NCI-H2081 treated with DMSO at 0.1 percent for 48 hours (cell line): ENCODE measurements at places on chromosomes 6 and 20.

DNA sequence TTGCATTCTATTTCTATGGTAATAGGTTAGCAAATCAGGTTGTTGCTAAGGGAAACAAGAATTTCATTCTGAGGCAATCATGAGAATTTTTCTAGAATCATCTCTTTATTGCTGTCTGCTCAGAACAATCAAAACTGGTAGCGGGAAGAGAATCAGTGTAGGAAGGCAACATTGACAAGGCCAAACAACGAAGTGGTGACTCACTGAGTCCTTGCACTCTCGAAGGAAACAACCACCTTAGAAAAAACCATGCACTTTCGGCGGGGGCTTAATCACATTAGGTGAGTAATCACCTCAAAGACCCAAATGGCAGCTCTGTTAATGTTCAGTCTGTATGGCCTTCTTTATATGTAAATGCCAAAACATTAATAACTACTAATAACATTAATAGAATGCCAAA lies 78.8 kb upstream of the MAP7 start:
- no peak for DNase-seq

GRCh38 chr6:101281266-101281665 lies 112.2 kb upstream of the GRIK2 start:
- DNase-seq = no peak

- no peak for DNase-seq
Observed at GRCh38 chr6:16723826-16724225, 37.4 kb downstream of the ATXN1 start.

DNA sequence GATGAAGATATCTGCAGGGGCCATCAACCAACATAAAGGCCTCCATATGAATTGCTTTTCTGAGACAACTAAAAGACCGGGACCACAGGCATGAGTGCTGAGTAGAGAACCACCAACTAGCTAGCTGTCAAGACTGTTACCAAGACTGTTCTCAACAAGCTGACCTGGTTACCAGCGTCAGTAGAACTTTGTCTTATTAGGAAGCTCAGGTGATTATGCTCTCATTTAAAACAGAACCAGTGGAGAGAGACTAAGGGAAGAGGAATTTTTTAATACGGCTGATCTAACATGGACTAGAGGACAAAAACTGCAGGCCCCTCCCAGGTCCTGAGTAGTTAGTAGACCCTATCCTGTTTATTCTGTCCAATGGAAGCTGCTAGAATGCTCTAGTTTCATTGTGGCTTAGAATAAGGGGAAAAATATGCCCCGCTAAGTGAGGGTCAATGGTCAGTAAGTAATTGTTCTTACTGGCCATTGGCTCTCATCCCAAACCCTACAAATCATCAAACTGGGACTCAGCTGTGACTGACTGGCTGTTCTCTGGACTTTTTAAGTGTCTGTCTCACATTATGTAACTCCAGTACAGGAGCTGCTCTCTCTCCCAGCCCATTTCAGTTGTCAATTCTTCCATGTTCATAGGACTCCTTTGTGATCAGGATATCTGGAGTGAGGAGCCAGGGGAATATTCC lies 3.8 kb upstream of the DYNLRB1 start:
- no peak for DNase-seq

DNA sequence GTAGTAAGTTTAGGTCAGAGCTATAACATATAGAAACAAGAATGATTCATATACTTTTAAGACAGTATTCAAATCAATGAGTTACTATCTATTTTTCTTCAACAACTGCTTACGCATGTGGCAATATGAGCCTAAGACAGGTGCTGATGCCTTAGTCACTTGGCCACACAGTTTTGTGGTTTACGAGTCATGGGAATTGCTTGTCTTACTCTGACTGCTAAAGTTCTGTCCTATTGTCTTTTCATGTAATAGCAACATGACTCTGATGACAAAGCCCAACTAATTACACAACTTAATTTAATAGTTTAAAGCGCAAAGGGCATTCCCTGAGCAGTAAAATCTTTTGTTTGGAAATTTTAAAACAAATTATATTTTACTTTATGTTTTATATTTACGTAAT lies 159.3 kb upstream of the CENPW start:
- no peak for DNase-seq

DNA sequence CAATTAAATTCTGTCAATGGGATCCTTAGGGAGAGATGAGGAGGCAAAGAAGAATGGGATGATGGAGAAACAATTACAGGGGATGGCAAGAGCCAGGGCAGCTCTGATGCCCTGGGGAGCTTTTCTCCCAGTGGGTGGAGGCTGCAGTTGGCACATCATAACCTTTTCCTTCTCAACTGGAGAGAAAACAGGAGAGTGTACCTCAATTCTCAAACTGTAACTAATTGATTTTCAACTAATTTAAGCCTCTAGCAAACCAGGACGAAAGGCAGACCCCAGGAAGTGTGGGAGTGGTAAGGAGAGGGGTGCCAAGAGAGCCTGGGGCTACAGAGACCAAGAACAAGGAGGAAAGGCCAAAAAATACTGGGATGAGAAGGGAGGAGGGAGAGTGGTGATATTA lies 5.7 kb downstream of the BMP5 start:
- no peak for DNase-seq

DNA sequence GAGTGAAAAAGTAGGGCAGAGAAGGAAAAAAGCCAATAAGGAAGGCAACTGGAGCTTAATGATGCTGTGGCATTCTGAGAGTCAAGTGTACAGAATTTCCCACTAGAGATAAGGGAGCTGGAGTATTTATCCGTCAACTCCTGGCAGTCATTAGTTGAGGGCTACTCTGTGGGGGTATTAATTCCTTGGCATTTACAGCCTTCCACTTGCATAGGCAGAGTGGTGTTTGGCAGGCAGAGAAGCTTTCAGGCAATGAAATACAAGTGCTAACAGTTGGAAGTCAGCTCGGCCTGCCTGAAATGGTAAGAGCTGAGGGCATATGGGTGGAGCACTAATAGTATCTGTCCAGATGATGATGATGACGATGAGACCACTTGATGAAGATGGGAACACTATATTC lies 207.3 kb upstream of the FLRT3 start:
- DNase-seq = no peak

DNA sequence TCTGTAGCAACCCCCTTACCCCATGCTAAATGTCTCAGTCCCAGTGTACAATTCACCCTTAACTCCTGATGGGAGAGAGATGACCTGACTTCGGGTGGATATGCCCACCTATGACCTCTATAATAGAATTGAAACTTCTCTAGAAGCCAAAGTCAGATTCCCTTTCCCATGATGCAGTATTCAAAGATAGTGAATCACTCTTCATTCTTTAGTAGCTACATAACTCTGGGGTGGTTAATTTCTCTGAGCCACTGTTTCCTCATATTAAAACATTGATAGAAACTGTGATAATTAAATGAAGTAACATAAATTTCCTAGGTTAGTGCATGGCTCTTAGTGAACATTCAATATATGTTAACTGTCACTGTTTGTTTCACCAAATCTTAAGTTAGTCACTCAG lies 500.4 kb downstream of the COL12A1 start:
- no peak for DNase-seq

GRCh38 chr20:38870733-38871559 lies 55.3 kb upstream of the FAM83D start:
- no peak for DNase-seq

GRCh38 chr6:10449751-10450150 lies 34.9 kb upstream of the TFAP2A start:
- DNase-seq = no peak

GRCh38 chr6:29763491-29764289 lies 40.5 kb downstream of the HLA-F start:
- no peak for DNase-seq

DNA sequence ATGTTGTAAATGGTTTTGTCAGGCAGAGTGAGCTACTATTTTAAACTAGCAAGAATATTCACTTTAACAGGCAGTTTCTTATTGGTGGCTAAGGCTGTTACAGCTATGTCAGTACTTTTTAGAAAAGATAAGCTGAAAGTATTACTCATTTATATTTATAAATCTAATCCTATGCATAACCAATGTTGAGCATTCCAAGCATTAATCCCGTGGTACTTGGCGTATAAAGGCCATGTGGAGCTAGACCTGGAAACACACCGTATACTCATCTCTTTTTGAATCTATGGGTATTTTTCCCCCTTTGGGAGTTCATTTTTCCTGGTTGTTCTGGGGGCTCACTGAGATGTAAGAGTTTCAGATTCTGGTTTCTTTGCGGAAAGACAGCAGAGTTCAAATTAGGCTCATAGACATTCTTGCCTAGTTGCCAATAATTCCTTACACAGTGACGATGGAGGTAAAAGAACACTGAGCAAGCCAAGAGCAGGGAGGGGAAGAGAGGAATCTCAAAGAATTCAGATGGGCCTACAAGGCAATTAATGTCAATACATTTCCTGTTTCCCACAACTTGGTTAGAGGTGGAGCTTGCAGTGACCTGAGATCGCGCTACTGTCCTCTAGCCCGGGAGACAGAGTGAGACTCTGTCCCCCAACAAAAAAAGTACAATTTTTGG lies 211.5 kb downstream of the SOX4 start:
- DNase-seq = no peak

- DNase-seq = no peak
Observed at GRCh38 chr20:33688938-33689424, 2.8 kb upstream of the E2F1 start.

DNA sequence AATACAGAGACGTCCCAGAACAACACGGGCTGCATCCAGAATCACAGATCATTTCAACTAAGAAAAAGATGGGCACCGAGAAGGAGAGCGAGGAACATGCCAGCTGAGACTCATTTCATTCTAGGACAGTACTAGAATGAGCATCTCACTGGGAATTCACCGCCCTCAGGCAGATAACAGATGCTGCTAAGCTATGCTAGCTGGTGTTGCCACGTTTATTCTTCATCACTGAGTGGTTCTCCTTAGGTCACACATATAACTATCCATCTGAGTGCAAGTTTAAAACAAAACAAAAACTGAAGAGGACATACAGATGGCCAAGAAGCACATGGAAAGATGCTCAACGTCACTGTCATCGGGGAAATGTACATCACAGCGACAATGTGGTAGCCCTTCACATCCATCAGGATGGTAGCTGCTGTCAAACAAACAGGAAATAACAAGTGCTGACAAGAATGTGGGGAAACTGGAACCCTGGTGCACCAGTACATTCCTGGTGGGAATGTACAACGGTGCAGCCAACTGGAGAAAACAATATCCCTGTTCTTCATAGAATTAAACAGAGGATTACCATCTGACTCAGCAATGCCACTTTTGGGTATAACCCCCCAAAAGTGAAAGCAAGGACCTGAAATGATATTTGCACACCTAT lies 97.6 kb downstream of the SLC22A23 start:
- DNase-seq = no peak

DNA sequence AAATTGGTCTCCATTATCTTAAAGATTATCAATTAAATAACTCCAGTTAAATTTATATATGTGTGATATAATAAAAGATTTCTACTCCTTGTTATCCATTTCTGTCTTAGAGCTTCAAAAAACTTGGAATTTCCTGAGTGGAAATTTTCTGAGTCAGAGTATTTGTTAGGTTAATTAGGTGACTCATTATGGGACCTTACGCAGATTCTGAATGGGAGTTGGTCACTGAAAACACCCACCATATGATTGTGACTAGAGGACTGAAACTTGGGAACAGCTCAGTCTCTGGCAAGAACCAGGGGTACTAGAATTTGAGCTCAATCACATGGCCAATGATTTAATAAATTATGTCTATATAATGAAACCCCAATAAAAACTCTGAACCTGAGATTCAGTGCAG lies 125.4 kb upstream of the HMGCLL1 start:
- DNase-seq = no peak

GRCh38 chr6:134884752-134885151 lies 65.1 kb downstream of the ALDH8A1 start:
- DNase-seq = no peak

GRCh38 chr6:126805861-126806260 lies 312.6 kb upstream of the RSPO3 start:
- DNase-seq = no peak

DNA sequence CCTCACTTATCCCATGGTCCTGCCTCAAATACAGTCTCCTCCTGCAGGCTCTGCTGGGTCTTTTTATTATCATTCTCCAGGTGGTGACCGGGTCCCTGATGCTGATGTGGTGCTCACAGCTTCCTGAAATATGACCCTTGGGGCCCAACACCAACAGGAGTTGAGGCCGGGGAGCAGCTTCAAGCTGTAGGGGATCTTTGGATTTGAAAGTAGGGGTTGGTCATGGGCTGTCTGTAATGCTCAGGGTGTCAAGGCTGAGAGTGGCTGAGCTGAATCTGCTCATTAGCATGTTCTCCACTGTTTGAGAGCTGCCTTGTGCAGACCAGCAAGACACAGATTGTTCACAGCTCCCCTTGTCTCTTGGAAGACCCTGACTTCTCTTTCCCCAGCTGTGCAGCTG lies 35.5 kb downstream of the HLA-F start:
- DNase-seq = no peak

GRCh38 chr6:39819228-39819627 lies 27.1 kb downstream of the DAAM2 start:
- DNase-seq = no peak

DNA sequence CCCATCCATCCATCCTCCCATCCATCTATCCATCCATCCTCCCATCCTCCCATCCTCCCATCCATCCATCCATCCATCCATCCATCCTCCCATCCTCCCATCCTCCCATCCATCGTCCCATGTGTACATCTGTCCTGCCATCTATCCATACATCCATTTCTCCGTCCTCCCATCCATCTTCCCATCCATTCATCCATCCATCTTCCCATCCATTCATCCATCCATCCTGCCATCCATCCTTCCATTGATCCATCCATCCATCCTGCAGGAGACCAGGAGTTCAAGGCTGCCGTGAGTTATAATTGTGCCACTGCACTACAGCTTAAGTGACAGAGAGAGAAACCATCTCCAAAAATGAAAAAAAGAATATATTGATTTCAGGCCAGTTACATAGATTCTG lies 356.5 kb downstream of the CDH26 start:
- no peak for DNase-seq

DNA sequence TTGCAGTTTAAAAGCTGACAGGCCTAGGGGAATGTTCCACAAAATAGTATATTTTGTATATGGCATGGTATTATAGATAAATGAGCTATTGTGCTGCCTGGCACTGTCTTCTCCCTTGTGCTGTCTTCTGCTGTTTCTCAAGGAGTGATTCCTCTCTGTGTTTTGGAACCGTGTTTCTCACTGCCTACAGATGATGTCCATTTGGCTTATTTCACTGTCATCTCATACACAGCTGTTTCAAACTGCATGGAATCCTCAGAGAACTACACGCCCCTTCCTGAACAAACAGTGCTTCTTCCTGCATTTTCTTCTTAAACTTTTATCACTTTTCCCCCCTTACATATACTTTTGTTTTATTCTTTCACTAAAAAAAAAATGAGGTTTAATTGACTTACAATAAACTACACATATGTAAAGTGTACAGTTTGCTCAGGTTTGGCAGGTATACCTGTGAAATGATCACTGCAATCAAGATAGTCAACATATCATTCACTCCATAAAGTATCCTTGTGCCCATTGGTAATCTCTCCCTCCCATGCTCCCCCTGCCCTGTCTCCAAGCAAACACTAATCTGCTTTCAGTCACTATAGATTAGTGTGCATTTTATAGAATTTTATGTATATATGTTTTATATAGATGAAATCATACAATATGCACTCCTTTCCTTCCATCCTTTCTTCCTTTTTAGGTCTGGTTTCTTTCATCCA lies 43.0 kb downstream of the CBFA2T2 start:
- no peak for DNase-seq

GRCh38 chr6:140604786-140605185 lies 1230.3 kb upstream of the CITED2 start:
- DNase-seq = no peak

GRCh38 chr6:149267513-149268043 lies 49.9 kb upstream of the TAB2 start:
- DNase-seq = no peak
